ENCODE measurements at places on chromosomes 13 and 19. TPM values are rescaled to one million over a fixed set of nuclear protein-coding genes. Genes with fewer than 3 reads are reported as not detected.

The ZNF681 gene
- 2.6 TPM for total RNA-seq

The ADGRE2 gene
- 2.8 TPM for total RNA-seq

The PRR20C gene
- total RNA-seq = not detected

The SIGLEC12 gene
- total RNA-seq = 0.98 TPM

The BCAM gene
- not detected for total RNA-seq

The FGF14 gene
- not detected for total RNA-seq

The CEACAM7 gene
- total RNA-seq = not detected

The ZNF254 gene
- 10.3 TPM for total RNA-seq

The HCN2 gene
- total RNA-seq = 1.1 TPM

The OR7C1 gene
- total RNA-seq = not detected

GRCh38 chr19:43754253-43754502, 584 bp downstream of the SMG9 start:
- H3K27ac ChIP-seq = peak overlapping the region; percentile 100
- DNase-seq = no peak
- H3K36me3 ChIP-seq = peaks cover 56% of the 10 kb centered on the region
- H3K4me3 ChIP-seq = peak overlapping the region; percentile 94
- peaks cover 62% of the 10 kb centered on the region for H3K4me1 ChIP-seq

DNA sequence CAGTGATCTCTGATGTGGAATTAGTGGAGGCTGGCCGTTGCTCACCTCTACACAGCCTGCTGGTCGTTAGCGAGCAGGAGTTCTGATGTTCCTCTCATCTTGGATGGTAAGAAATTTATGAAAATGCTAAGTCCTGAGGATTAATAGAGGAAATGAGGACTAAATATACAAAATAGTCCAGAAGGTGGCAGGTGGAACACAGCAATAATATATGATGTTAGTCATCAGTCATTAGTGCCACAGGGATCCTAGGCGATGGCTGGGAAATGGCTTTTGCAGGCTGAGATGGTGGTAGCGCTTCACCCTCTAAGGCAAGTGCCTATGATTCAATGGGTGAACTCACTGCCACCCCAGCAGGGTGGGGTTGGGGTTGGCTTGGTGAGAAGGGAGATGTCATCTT, 338.6 kb upstream of the TMTC4 start:
- H3K4me3 ChIP-seq = no peak overlapping the region
- no peaks in the 10 kb centered on the region for H3K36me3 ChIP-seq
- H3K27me3 ChIP-seq = peaks cover 1% of the 10 kb centered on the region
- no peak overlapping the region for H3K27ac ChIP-seq

- H3K4me3 ChIP-seq = no peak overlapping the region
- H3K27ac ChIP-seq = no peak overlapping the region
- H3K36me3 ChIP-seq = peaks cover 21% of the 10 kb centered on the region
- H3K4me1 ChIP-seq = no peaks in the 10 kb centered on the region
Observed at GRCh38 chr13:44974056-44974793, 15.0 kb downstream of the NUFIP1 start.

DNA sequence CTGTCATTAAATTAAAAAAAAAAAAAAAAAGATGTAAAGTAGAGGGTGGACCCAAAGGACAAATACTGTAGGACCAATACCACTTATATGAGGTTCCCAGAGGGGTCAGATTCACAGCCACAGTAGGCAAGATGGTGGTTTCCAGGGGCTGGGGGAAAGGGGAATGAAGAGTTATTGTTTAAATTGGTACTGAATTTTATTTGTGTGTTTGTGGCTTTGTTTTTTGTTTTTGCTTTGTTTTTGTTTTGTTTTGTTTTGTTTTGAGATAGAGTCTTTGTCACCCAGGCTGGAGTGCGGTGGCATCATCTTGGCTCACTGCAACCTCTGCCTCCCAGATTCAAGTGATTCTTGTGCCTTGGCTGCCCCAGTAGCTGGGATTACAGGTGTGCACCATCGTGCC, 17.9 kb upstream of the LSM14A start:
- no peak overlapping the region for H3K4me3 ChIP-seq
- no peak overlapping the region for H3K27ac ChIP-seq
- no peak for DNase-seq
- no peaks in the 10 kb centered on the region for H3K36me3 ChIP-seq

- peaks cover 19% of the 10 kb centered on the region for H3K27me3 ChIP-seq
- H3K4me3 ChIP-seq = peak overlapping the region; percentile 84
- peaks cover 58% of the 10 kb centered on the region for H3K4me1 ChIP-seq
- H3K36me3 ChIP-seq = peaks cover 19% of the 10 kb centered on the region
- no peak for DNase-seq
- peak overlapping the region; percentile 89 for H3K27ac ChIP-seq
Observed at GRCh38 chr13:50126263-50126992, 111.2 kb downstream of the KCNRG start.

DNA sequence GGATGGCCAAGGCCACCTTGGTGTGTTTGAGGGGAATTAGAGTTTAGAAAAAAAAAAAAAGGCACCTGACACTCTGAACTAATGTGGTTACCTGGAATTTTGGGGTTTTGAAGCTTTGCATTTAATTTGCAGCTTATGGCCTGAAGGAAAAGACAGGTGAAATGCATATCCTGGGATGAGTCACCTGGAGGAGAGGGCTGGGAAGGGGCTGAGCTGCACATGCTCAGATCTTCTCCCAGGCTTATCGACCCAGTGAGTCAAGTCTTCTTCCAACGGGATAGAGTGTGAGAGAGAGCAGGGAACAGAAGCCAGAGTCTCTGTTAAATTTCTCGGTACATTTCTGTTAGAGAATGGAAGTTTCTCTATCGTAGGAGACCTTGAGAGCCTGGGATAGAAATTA, 29.7 kb upstream of the ALOX5AP start:
- peaks cover 22% of the 10 kb centered on the region for H3K27me3 ChIP-seq
- no peak overlapping the region for H3K4me3 ChIP-seq
- peaks cover 6% of the 10 kb centered on the region for H3K4me1 ChIP-seq
- DNase-seq = no peak
- H3K27ac ChIP-seq = no peak overlapping the region

DNA sequence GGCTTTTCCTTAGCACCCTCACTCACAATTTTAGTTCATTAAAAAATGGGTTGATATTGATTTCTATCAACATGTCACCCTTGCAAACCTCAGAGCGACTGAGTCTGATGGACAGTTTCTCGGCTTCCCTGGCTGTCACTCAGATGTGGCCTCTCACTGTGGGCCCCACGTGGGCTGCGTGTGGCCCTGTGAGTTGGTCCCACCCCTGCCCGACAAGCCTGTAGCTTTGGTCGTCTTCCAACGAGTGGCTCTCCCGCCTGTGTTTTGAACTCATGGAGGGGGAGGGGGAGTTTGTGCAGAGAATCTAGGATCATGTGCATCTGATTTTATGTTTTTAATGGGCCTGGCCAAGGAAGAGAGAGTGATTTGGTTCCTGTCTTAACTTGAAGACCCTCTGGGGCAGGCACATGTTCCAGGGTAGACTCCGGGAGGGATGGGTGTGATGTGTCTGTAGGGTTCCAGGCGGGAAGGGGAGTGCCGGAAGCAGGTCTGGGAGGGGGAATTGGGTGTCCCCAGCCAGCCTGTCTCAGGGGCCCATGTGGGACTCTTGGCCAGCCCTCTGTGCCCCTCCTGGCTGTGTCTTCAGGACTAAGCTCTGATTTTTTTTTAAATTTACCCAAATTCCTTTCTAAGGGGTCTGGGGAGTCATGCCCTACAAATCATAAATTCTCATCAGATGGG, 18.9 kb downstream of the ATP11A start:
- H3K27ac ChIP-seq = no peak overlapping the region
- H3K4me3 ChIP-seq = no peak overlapping the region
- H3K27me3 ChIP-seq = no peaks in the 10 kb centered on the region
- no peak for DNase-seq

DNA sequence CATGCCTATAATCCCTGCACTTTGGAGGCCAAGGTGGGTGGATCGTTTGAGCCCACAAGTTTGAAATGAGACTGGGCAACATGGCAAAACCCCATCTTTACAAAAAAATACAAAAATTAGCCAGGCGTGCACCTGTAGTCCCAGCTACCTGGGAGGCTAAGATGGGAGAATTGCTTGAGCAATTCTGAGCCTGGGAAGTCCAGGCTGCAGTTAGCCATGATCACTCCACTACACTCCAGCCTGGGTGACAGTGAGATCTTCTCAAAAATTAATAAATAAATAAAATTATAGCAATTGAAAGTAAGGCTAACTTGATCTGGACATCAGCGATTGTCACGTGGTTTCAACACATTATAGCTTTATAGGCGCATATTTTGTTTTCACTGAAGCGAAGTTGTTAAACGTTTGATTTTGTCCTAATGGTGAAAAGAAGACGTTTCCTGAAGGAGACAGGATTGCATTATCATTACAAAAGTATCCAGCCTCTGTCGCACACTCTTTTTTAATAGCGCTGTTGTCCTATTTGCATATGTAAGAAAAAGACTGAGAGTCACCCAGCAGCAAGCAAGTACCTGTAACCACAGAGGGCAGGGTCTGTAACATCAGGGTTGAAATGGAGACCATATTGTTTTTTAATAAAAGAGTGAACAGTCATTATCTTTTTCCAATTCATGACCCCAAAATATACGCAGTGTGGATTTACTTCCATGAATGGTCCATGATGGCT, 335.7 kb downstream of the DCT start:
- H3K36me3 ChIP-seq = no peaks in the 10 kb centered on the region
- H3K4me1 ChIP-seq = no peaks in the 10 kb centered on the region
- no peak overlapping the region for H3K4me3 ChIP-seq
- DNase-seq = no peak

DNA sequence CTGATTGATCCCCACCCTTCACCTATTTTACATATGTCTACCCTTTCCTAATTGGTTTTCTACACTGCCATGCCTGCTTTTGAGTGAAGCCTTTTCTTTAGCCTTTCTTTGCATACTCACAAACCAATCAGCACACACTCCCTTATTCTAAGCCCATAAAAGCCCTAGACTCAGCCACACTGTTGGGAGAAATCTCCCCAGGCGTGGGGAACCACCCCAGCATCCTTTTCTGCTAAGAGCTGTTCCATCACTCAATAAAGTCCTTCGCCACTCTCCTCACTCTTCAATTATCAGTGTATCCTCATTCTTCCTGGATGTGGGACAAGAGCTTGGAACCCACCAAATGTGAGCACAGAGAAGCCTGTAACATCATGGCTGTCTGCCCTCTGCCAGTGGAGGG, 343.6 kb downstream of the SLITRK1 start:
- H3K36me3 ChIP-seq = no peaks in the 10 kb centered on the region
- DNase-seq = no peak
- no peak overlapping the region for H3K4me3 ChIP-seq
- no peak overlapping the region for H3K27ac ChIP-seq
- no peaks in the 10 kb centered on the region for H3K4me1 ChIP-seq

All from activated CD4-positive, alpha-beta T cell treated with anti-CD3 and anti-CD28 coated beads, Interleukin-2, amount 10 ng/mL, durations not matched to agents 24 days and 14 days (primary cell).